Fibroblast of skin of left biceps (primary cell): ENCODE measurements at places on chromosomes 2 and 18.

DNA sequence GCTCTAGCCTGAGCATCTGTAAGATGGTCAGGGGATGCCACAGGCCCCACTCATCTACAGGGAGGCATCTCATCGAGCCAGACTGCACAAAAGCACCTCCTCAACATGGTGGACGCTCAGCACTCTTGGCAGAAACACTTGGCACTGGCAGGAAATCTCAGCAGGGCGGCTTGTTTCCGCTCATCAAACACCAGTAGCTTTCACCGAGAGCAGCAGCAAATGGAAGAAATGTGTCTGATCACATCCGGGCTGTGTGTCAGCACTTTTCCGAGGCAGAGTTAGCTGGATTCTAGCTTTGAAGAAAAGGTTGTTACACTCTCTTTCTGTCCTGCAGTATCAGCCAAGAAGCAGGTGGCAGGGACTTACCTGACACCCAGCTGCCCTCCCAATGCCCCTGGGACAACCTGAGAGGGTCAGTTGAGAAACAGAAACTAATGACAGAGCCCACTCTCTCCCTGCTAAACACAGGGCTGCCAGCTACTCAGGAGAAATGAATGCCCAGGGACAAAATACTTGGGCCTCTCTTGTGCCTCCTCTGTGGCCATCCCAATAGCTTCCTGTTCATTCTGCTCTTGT lies 68.9 kb upstream of the FZD7 start:
- peak; percentile 20 for DNase-seq

- DNase-seq = peak; percentile 47
Observed at GRCh38 chr2:82795446-82795845, 1663.6 kb downstream of the SUCLG1 start.

GRCh38 chr2:132979339-132980093 lies 309.5 kb upstream of the LYPD1 start:
- no peak for DNase-seq

GRCh38 chr18:46343931-46344372 lies 239.8 kb downstream of the HAUS1 start:
- DNase-seq = no peak

DNA sequence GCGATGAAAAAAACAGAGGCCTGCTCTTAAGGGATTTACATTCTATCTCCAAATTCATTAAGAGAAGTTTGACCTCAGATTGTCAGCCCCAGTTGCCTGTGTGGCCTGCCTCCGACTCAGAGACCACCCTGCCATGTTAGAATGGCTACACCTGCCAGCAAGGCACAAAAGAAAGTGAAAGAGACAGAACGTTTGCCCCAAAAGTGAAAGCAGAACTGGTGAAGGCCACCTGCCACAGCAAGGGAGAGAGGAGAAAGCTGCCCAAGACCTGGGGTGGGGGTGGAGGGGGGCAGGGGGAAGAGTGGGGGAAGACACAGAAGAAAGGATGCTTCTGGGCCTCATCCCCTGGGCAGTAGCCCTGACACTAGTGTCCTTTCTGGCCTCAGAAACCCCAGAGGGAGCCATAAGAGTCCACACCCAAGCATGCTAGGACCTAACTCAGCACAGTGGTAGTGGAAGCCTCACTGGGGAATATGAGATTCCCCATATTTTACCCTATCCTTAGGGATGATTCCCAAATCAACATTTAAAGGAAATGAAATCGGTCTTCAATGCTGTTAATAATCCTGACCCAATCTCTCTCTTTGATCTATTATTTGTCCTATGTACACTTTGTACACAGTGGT lies 389.7 kb downstream of the TXNL1 start:
- no peak for DNase-seq

DNA sequence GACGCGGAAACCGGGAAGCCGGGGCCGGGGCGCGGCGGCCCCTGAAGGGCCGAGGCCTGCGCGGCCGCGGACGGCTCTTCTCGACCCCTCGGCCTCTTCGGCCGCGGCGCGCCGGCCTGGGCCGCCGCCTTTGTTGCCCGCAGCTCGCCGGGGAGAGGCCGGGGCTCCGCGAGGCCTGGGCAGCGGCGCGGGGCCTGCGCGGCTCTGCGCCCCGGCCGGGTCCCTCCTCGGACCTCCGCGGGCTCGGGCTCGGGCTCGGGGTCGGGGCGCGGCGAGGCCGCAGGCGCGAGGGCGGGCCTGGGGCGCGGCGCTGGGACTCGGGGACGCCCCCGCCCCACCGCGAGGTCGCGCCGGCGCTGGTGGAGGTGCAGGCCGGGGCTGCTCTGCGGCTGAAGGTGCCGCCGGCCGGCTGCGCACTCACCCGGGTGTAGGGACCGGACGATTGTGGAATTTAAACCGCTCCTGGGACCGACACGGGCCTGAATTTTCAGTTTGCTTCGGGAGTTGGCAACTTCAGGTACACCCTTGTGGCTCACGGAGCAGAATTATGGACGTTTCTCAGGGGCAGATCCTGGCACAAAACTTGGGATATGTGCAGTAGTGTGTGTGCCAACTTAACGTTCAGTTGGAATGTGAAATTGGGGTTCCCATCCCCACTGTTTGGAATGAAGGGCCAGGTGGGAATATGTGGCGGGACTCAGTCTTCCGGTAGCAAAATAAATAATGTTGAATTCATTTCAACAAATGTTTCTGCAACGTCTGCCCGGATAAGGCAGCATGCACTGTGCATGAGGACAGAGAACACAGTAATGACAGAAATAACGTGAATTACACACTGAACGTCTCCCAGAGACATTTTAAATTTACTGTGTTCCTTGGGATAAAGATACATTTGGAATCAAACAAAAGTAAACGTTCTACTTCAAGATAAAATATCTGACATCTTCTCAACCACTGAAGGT lies 787 bp downstream of the SOCS6 start:
- no peak for DNase-seq
